ENCODE measurements at places on chromosomes 12 and 14.

GRCh38 chr14:51182131-51182565 lies 57.9 kb upstream of the TMX1 start:
- peak; percentile 80 for DNase-seq

DNA sequence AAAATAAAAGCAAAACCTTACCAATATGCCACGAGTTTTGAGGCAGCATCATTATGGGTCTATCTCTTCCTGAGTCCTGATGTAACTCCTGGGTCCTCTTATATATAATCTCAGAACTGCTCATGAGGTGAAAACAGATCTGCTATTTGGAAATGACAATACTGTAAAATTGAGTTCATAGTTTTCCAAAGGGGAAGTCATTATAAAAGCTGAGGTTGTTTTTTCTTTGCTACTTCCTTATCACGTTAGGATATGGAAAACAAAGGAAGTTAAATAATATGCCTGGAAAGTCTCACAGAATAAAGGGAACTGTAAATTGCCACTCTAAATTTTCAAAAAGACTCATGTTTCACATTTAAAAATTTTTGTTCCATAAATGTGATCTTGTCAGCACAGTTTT lies at the start of gene CD163L1:
TSS of gene CD163L1 (minus strand) at position 78 of the 400 bp plus-strand sequence. CDS start at position 52, 26 bp downstream.
- no peak for DNase-seq

DNA sequence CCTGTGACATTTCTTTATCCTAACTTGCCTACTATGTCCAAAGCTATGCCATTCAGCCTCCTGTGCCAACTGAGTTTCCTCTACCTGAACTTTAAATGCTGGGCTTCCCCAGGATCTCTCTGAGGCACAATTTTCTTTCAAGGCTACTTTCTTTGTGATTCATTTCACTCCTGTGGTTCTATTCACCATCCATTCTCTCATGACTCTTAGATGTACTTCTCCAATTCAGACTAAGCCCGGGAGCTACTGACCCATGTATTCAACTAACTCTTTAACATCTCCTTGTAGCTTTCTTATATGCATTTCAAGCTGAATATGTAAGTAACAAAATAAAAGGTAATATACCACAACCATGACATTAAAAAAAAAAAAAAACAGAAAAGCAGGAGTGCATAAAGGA lies 738.9 kb upstream of the USP15 start:
- no peak for DNase-seq

GRCh38 chr12:91382081-91382543 lies 199.5 kb upstream of the DCN start:
- DNase-seq: peak; percentile 97

GRCh38 chr14:87935886-87936285 lies 57.1 kb downstream of the GALC start:
- no peak for DNase-seq

GRCh38 chr12:7694556-7695236 lies 879 bp downstream of the GDF3 start:
- no peak for DNase-seq

- no peak for DNase-seq
Observed at GRCh38 chr12:50971946-50972345, 19.6 kb downstream of the HIGD1C start.

GRCh38 chr12:124413401-124413800 lies 118.5 kb downstream of the RFLNA start:
- DNase-seq: no peak

DNA sequence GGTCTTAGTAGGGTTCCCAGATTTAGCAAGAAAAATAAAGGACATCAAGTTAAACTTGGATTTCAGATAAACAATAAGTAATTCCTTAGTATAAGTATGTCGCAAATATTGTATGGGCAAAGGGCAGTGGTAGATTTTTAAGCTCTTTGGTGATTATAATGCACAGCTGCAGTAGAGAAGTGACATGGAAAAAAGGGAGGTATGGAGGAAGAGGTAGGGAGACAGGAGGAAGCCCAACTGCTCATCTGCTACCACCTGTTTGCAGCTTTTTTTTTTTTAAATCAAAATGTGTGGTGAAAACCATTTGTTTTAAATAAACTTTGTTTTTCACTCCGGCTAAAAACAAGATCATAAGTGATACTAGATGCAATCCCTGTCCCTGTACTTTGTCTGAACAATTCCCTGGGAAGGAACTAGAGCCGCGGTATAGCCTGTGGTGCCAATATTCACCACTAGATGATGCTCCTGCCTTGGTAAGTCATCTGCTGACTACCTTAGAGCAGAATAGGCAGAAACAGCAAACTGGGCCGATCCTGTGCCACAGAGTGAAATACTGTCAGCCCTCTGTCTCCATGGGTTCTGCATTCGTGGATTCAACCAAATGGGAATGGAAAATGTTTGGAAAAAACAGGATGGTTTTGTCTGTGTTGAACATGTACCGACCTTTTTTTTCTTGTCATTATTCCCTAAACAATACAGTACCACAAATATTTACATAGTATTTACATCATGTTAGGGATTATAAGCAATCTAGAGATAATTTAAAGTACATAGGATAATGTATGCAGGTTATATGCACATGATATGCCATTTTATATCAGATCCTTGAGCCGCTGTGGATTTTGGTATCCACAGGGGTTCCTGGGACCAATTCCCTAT lies 62.4 kb upstream of the PLBD1 start:
- peak; percentile 89 for DNase-seq

DNA sequence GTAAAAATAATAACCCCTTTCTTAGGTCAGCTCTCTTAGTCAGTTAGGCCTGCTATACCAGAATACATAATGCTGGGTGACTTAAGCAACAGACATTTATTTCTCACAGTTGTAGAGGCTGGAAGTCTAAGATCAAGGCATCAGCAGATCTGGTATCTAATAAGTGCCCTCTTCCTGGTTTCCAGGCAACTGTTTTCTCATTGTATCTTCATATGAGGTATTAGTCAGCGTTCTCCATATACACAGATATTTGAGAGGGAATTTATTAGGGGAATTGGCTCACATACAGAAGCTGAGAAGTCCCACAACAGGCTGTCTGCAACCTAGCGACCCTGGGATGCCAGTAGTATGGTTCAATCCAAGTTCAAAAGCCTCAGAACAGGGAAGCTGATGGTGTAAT lies 896.0 kb downstream of the GALC start:
- DNase-seq: no peak
